ENCODE measurements at places on chromosomes 4 and X. TPM values are rescaled to one million over a fixed set of nuclear protein-coding genes. Genes with fewer than 3 reads are reported as not detected.

Gene OCRL
- 14.5 TPM for total RNA-seq

Gene PPEF2
- under 0.01 TPM for total RNA-seq

Gene ALB
- total RNA-seq = not detected

Gene CCDC160
- 0.79 TPM for total RNA-seq

Gene NLRP2B
- total RNA-seq = not detected

Gene TBX22
- not detected for total RNA-seq

All from placental epithelial cell (primary cell).